ENCODE measurements at places on chromosomes 3 and 15.

GRCh38 chr3:25084016-25084415 is 344.0 kb upstream of the RARB start:
- DNase-seq = no peak

DNA sequence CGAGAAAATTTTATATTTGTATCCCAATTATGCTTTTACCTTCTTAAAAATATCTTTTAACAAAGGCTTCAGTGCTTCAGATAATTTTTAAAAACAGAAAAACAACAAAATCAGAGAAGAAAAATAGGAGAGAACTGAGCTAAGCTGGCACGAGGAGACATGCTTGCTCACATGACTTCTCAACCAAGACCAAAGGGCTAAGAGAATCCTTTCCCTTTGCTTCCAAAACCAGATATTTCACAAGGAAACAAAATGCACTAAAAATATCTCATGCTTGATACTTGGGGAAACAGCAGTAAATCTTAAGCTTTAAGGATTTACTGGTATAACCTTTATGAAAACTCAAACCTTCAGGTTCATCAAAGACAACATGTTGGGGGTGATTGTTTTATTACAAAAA is 58.4 kb downstream of the CAPN7 start:
- DNase-seq = no peak

DNA sequence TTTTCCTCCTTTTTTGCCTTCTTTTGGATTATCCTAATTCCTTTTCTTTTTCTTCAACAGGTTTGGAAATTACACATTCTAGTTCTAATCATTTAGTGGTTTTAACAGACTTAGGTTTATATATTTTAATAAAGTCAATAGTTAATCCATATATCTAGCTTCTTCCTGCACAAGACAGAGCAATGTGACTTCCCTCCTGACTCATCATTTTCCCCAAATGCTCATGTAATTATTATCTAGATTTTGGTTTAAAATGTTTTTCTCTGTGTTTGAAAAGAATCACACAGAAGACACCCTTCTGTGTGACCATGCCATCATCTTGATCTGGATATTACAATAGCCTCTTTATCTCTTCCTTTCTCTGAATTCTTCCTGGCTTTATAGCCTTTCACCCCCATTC is 28.6 kb upstream of the SSR3 start:
- DNase-seq = no peak

GRCh38 chr3:14139771-14140170 is 14.9 kb downstream of the TMEM43 start:
- no peak for DNase-seq

- no peak for DNase-seq
These were observed 2.9 kb downstream of the SNRPN start for GRCh38 chr15:24957691-24958090.

All from muscle of back (tissue), 13 donors.